NCI-H1930 (cell line): ENCODE measurements at places on chromosomes 5 and 9.

DNA sequence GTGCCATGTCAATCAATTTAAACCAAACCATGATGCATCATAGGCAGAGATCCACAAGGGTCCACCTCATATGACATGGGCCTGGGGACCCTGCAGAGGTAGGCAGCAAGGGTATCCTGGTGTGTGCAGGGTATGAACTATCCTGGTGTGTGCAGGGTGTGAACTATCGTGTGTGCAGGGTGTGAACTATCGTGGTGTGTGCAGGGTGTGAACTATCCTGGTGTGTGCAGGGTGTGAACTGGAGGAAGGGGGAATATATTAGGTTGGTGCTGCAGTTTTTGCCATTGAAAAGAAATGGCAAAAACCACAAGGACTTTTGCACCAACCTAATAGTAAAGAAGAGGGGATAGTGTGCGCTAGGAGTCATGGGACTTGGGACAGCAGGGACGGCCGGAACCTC is 50.0 kb downstream of the MFAP3 start:
- DNase-seq: no peak

- DNase-seq: no peak
These were observed 42.1 kb upstream of the SUB1 start for GRCh38 chr5:32543291-32543690.

DNA sequence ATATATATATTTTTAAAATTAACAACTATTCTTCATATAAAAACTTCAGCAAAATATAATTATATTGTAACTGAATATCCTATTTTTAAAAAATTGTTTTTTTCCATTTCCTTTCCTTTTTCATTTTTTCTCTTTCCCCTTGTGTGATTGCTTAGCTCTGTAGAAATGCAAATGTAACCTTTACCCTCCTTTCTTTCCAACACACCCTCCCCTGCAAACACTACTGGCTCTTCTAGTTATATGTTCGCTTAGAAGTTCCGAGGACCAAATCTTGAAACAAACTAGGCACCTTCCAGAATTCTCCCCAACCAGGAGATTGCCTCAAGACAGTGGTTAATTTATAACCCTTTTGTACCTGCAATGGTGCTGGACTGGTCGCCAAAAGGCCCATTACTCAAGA is 1980.0 kb upstream of the CDH6 start:
- DNase-seq: no peak

GRCh38 chr5:73037545-73037944 is 81.7 kb downstream of the FCHO2 start:
- DNase-seq: no peak

- no peak for DNase-seq
These were observed 341.3 kb downstream of the RASEF start for GRCh38 chr9:82721593-82721992.

DNA sequence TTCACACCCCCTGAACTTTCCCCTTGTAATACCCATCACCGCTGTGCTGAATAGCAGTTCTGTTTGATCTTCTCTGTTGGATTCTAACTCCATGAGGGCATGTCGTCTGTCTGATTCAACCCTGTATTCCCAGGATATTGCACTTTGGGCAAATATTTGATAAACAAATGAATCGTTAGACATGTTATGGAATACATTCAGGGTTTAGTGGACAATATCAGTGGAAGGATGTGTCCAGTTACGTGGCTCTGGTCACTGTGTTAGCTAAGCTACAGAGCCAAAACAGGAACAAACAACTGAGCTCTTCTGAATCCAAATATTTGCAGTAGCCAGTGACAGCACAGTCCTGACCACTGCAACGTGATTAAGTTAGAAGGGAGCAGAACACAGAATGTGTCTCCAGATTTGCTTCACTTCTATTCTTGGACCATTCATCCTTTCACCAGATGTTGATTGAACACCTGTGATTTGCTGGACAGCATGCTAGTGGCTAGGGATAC is 13.2 kb downstream of the ANGPTL2 start:
- no peak for DNase-seq

GRCh38 chr9:127676638-127677037 is 30.1 kb upstream of the CFAP157 start:
- DNase-seq: no peak

DNA sequence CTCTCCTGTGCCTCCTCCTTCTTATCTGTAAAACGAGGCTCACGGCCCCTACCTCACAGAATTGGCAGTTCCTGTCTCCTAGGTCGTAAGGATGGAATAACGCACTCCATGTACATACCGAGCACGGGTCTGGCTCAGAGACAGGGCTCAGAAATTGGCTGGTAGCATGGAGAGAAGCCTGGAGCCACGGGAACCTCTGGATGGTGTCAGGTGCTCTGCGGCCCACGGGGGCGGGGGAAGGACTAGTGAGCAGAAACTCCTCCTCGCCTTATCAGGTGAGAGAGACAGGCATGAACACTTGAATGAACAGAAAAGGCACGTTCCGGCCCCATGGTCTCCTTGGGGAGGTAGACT is 15.4 kb upstream of the C5orf47 start:
- no peak for DNase-seq

DNA sequence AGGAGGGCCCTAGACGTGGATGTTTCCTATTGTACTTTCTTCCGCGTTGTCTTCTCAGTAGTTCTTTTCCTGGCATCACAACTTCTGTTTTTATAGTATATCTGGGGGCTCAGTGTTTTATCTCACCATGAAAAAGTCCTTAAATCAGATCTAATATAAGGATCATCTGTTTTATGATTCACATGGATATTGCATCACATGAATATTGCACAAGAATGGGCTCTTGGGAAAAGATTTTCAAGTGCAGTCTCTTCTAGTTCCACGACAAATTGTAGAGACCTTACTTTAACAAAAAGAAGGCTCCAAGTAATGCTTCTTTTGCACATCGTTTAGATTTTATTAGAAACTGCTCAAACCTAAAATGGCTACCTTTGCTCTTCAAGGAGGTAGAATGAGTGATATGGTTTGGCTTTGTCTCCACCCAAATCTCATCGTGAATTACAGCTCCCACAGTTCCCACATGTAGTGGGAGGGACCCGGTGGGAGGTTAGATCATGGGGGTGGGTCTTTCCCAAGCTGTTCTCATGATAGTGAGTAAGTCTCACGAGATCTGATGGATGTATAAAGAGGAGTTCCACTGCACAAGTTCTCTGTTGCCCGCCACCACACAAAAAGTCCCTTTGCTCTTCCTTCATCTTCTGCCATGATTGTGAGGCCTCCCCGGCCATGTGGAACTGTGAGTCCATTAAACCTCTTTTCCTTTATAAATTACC is 53.7 kb upstream of the FAM120A start:
- DNase-seq: no peak

GRCh38 chr9:30522061-30522460 is 1862.4 kb upstream of the ACO1 start:
- DNase-seq: no peak

DNA sequence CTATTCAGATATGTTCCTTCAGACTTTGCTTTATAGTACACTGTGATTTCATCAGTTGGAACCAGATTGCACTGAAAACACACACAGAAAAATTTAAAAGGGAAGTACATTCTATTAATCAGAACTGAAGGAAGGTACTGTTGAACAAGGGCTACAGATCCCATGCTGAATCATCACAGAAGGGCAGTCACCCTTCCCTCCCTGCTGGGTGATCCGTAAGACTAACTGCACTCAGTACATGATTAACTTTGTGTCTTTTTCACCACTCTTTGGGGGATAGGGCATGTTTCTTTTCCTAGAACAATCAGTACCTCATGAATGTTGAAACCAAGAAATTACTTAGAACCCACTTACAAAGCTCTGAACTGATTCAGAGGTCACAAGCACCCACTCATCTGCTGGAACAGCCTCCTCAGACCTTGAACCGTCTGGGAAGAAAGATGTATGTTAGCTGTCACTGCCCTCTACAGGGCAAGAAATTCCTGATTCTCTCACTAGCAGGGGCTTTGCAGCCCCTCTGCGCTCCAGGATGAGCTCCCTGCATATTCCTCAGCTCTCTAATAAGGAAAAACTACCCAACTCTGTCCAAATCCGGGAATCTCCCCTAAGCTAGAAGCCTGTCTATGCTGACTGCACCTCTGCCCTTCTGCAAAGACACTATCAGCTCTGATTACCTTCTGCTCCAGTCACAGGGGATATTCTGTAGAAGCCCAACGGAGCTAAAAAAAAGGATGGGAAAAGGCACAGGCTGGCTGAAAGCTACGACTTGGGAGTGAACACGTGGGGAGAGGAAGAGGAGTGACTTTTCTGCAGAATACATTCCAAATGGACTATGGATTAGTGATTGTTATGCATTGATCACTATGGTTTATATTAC is 51.0 kb downstream of the IARS1 start:
- no peak for DNase-seq

DNA sequence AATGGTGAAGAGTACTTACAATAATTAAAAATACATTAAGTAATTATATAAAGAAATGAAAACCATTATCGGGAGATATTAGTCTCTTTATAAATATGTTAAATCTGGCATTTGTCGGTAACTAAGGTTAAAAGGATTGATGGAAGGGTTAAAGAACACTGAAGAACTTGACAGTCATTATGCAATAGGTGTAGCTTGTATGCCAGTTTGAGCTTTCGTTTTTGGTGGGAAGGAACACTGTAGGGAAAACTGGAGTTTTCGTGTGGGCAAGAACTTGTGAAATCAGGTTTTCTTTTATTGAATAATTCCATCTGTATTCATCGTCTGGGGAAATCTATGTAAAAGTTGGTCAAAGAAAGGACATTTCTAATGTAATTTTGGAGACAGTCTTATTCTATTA is 142.3 kb downstream of the DMRTA1 start:
- DNase-seq: no peak

GRCh38 chr5:33891788-33892619 is at the start of gene ADAMTS12:
Gene ADAMTS12, minus strand, starts transcription at chr5:33891990. Its CDS starts 134 bp downstream, at chr5:33891856.
- DNase-seq: no peak

DNA sequence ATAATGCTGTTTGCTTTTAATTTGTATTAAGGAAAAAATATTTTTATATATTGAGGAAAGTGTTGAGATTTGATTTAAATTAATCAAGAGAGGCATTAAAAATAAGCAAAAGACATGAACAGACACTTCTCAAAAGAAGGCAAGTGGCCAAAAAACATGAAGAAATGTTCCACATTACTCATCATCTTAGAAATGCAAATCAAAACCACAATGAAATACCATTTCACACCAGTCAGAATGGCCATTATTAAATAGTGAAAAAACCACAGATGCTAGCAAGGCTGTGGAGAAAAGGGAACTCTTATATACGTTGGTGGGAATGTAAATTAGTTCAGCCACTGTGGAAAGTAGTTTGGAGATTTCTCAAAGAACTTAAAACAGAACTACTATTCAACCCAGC is 45.9 kb downstream of the RANBP17 start:
- DNase-seq: no peak

GRCh38 chr5:139738193-139739149 is 57.1 kb upstream of the PSD2 start:
- no peak for DNase-seq

DNA sequence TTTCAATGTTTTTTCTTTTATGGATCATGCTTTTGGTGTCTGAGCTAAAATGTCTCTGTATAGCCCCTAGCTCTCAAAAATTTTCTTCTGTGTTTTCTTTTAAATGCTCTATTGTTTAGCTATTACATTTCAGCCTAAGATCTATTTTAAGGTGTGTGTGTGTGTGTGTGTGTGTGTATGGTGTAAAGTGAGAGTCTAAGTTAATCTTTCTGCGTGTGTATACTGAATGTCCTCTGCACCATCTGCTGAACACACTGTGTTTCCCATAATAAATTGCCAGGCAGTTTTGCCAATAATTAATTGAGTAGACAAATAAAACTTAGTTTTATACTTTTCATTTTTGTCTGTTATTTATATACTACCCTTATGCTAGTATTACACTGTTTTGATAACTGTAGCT is 2096.3 kb upstream of the C9orf72 start:
- DNase-seq: no peak
